Ovary (tissue), 10 donors: ENCODE measurements at places on chromosomes 1 and 21. TPM values are rescaled to one million over a fixed set of nuclear protein-coding genes. Genes with fewer than 3 reads are reported as not detected.

The SLC1A7 gene
- total RNA-seq: not detected

The NGF gene
- 15.7 TPM for total RNA-seq

The DDAH1 gene
- 3.4 TPM for total RNA-seq

The SYT6 gene
- 0.36 TPM for total RNA-seq

The FOXD3 gene
- not detected for total RNA-seq

The ANKRD65 gene
- total RNA-seq: 20.9 TPM

The ETNK2 gene
- 46.0 TPM for total RNA-seq

The ATPAF1 gene
- total RNA-seq: 35.0 TPM

The HFM1 gene
- 15.7 TPM for total RNA-seq

The IRF6 gene
- 24.2 TPM for total RNA-seq

The ADGRB2 gene
- 1.6 TPM for total RNA-seq

The RPTN gene
- total RNA-seq: not detected

The PROK1 gene
- total RNA-seq: 245 TPM

The C1orf210 gene
- 0.72 TPM for total RNA-seq

The CD247 gene
- total RNA-seq: 0.47 TPM

The RGS8 gene
- total RNA-seq: not detected

The UBXN10 gene
- 3.8 TPM for total RNA-seq

The CDK18 gene
- total RNA-seq: 18.8 TPM

The GNAT2 gene
- not detected for total RNA-seq

The TSPEAR gene
- total RNA-seq: not detected

The BTBD19 gene
- 19.4 TPM for total RNA-seq

The DYRK1A gene
- 85.6 TPM for total RNA-seq

The VHLL gene
- 0.33 TPM for total RNA-seq

The TAL1 gene
- 1.9 TPM for total RNA-seq

The NCAM2 gene
- total RNA-seq: 0.72 TPM

The ZC3H12A gene
- 6.8 TPM for total RNA-seq

The NR0B2 gene
- not detected for total RNA-seq

The CLCA4 gene
- not detected for total RNA-seq

The B3GALT5 gene
- 1.1 TPM for total RNA-seq

The CFHR2 gene
- not detected for total RNA-seq

The SPATA21 gene
- not detected for total RNA-seq

The OR2M3 gene
- not detected for total RNA-seq

The LAMB3 gene
- total RNA-seq: 2.4 TPM

The EFHD2 gene
- total RNA-seq: 29.6 TPM

The ZNF670 gene
- total RNA-seq: 5.1 TPM

The TMCC2 gene
- 9.5 TPM for total RNA-seq

The BMP8A gene
- 6.9 TPM for total RNA-seq

The GPR153 gene
- 42.0 TPM for total RNA-seq

The HEYL gene
- total RNA-seq: 12.2 TPM
